ENCODE measurements at places on chromosomes 1 and 21. TPM values are rescaled to one million over a fixed set of nuclear protein-coding genes. Genes with fewer than 3 reads are reported as not detected.

DNA sequence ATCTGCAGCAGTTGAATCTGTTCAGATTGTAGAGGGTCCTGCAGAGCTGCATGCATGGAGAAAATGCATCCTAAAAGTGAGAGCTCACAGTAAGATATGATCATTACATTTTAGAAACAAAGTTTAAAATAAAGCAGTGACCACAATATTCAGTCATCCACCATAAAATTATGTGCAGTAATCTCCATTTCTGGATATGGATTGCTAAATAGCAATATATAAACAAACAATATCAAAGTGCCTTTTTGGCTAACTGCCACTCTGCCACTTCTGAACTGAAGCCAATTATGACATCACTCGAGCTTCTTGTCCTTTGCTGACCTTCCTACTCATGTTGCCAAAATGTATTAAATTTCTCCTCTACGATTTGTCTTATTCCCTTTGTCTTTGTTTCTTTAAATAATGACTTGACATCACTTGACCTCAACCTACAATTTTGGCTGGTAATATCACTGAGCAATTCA, 262.0 kb upstream of the CXADR start:
- DNase-seq = no peak

- peak; percentile 68 for DNase-seq
These were observed 61.7 kb downstream of the CASQ2 start for GRCh38 chr1:115706587-115707425.

GRCh38 chr1:209880031-209880430, 52.3 kb downstream of the UTP25 start:
- no peak for DNase-seq

DNA sequence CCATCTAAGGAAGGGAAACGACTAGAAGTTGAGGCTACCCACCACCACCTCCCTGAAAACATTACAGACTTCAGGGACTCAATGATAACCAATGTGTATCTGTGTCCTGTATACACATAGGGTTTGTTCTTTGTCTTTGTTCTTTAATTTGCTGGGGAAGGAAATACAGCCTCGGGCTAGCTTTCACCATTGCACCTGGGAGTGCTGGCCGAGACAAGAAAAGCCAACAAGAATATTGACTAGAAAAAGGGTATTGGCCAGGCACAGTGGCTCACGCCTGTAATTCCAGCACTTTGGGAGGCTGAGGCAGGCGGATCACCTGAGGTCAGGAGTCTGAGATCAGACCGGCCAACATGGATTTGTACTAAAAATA, 50.4 kb downstream of the MDM4 start:
- DNase-seq = no peak

DNA sequence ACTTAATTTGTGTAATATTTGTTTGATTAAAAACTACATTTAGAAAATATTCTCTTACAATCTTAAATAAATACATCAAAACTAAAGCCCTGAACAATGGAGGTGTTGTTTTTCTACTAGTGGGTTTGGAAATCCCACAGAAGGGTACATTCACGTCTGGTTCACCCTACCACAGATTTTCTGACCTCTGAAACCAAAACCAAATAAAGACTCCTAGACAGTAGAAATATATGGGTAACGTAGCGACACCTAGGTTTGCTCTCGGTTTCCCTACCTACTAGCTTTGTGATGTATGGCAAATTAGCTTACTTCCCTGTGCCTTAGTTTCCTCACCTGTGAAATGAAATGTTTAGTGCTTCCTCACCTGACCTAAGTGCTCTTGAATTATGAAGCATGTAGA, 312.6 kb downstream of the DPYD start:
- no peak for DNase-seq

GRCh38 chr1:21255284-21255942, 34.9 kb downstream of the ECE1 start:
- peak; percentile 94 for DNase-seq

TMEM200B gene
- total RNA-seq = 0.72 TPM

OR10J4 gene
- not detected for total RNA-seq

PRKCZ gene
- total RNA-seq = 2.5 TPM

ERG gene
- total RNA-seq = 0.14 TPM
